ENCODE measurements at places on chromosomes 1 and 21. TPM values are rescaled to one million over a fixed set of nuclear protein-coding genes. Genes with fewer than 3 reads are reported as not detected.
A peak's percentile ranks its signal among the peaks of the same experiment; 100 is the strongest.

Gene BLZF1
- total RNA-seq: 29.1 TPM

DNA sequence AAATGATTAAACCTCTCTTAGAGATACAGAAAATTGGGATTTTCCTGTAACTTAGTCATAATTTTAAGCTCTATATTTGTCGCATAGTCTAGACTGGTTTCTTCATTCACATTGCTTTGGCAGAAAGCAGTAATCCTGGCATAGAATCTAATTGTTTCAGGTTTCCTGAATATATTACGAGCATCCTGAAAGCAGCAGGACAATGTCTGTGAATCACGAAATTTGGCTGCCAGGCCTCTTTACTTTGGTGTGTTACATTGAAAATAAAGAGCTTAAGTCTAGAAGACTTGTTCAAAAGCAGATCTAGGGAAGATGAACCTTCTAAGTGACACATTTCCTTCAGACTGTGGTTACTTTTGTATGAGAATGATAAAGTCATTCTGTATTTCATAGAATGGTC lies 72.2 kb downstream of the TDRD5 start:
- no peak for DNase-seq

GRCh38 chr1:193070942-193071341 lies 11.5 kb downstream of the RO60 start:
- DNase-seq: no peak

DNA sequence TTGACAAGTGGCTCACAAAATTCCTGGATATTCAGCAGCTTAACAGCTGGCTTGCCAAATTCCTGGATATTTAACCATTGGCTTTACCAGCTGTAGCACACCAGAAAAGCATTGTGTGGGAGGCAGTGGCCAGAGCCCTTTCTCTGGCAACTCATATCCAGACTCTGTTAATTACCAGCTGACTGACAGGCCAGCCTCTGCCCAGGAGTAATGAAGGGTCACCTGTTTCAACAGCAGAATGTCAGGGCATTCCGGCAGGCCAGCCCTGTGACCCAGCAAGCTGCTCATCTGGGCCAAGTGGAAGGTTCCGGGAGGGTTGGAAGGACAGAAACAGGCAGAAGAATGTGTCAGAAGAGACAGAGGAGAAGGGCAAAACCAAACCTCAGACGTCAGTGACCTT lies 35.2 kb upstream of the KIRREL1 start:
- DNase-seq: no peak

GRCh38 chr1:159197561-159198557 lies 6.8 kb upstream of the ACKR1 start:
- peak; percentile 81 for DNase-seq

Measured in cerebellum (tissue), 4 donors.